ENCODE measurements at places on chromosomes 7 and 10.

GRCh38 chr10:129918401-129918800 is 45.7 kb downstream of the EBF3 start:
- no peak for DNase-seq

GRCh38 chr10:103678178-103678526 is 177.2 kb downstream of the SH3PXD2A start:
- DNase-seq = no peak

DNA sequence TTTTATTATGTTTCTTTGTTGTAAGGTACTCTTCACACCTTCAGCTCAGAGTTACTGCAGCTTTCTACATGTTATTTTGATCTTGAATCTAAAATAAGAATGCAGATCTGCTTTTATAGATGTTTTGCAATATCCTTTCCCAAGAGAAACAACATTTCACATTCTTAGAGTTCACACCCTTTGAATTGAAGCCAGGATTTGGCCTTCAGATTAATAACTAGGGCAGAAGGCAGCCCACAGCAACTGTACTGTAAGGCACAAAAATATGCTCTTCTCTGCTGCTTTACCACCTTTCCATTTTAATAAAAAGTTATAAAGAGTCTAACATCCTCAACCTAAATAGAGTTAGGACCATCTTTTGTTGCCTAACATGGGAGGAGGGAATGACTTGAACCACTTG is 224.7 kb downstream of the LHFPL3 start:
- DNase-seq = no peak

DNA sequence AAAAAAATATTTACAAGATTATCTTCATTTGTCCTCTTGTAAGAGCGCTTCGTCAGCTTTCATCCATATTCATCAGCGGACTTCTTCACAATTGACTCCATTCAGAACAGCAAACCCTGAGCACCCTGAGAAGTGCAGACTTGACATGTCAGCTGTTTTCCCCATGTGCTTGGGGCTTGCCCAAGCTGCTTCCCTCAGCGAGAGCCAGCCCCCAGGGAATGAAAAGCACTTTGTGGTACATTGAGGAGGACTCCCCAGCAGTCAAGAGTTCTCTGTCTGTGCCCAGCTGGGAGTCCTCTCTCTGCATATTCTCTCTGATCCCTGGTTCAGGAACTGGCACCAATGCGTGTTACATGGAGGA is 22.7 kb downstream of the HKDC1 start:
- no peak for DNase-seq

DNA sequence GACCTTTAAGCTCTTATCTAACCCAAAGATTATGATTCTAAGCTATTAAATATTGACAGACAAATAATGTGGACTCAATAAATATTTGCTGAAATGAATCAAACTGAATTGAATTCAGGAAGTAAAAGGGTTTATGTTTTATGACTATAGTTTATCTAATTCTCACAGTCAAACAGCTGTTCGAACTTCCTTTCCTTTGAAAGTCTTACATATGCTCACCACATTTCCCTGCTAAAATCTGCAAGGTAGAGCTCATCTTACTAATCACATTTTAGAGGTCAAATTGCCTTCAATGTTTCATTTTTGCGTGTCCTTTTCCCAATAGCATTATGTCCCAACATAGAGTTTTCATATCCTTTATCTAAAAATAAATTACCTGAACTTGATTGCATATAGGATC is 154.9 kb upstream of the PPP1R3A start:
- DNase-seq = no peak

- DNase-seq = peak; percentile 19
Observed at GRCh38 chr7:50068850-50069551, 24.0 kb downstream of the ZPBP start.
